ENCODE measurements at places on chromosomes 11 and 22.
A peak's percentile ranks its signal among the peaks of the same experiment; 100 is the strongest.

DNA sequence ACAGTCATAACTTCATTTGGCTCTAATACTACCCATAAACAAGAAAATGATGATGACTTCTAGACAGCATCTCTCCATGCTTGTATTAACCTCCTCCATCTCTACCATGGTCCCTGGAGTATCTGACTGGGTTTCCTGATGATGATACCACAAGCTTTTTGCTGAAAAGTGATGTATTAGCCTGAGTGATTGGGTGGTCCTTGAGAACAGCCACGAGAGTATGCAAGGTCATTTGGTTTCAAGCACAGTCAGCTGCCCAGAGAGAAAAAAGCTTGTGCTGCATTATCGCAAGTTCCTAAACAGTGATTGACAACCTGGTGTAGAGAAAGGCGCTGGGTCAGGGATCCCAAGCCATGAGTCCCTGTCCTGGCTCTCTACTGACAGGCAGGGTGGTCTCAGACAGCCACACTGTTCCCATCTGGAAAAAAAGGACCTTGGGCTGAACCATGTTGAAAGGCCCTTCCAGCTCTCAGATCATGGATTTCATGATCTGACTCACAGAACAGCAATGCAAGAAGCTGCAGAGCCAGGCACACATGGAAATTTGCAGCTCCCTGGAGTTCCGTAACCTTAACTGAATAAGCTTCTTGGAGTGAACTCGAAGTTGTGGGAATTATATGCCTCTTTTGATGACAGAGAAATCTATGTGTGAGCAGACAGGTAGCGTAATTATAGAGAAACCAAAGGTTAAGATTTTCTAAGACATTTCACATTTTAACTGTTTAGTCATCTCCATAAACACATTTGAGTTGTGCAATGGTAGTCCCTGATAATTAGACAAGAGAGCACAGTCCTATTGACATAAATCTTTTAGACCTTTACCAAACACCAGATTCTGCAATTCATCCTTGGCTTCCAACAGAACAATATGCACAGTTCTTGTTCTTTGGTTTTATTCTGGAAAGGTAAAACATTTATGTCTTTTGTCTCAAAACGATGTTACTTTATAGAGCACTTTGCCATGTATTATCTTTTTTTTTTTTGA is 54.1 kb upstream of the UBASH3B start:
- peak; percentile 87 for DNase-seq

DNA sequence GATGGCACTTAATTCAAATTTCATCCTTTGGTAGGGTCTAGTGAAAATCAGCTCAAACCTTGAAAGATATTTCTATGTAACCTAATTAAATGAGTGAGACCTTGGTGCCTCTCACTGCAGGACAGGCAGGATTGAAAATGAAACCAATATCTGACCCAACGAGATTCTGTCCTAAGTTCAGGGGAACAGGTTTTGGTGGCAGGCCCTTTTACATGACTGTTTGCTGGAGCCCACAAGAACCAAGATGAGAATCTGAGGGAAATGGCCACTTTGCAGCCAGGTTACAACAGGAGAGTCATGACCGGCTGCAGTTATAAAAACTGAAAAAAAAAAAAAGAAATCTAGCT is 130.2 kb downstream of the TRIM44 start:
- DNase-seq: no peak

DNA sequence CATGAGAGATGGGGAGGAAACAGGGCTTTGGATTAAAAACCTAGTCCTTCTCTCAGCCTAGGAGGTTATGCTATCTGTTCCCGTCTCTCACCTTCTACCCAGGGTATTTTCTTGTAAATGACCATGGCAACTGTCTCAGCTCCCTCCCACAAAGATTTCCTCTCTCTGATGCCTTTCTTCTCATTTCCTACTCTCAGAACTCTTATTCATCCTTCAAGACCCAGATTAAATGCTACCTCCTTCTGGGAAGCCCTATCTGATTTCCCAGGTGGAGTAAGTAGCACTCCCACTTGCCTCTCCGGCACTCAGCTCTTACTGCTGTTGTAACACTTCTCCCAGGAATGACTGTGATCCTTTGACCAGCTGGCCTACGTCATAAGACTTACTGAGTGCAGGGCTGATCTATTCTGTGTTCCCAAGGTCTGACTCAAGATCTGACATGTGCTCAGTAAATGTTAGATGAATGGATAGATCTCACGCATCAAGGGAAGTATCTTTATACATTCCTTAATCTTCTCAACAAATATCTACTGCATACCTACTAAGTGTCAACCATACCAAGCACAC is 175.0 kb downstream of the TENM4 start:
- DNase-seq: no peak

DNA sequence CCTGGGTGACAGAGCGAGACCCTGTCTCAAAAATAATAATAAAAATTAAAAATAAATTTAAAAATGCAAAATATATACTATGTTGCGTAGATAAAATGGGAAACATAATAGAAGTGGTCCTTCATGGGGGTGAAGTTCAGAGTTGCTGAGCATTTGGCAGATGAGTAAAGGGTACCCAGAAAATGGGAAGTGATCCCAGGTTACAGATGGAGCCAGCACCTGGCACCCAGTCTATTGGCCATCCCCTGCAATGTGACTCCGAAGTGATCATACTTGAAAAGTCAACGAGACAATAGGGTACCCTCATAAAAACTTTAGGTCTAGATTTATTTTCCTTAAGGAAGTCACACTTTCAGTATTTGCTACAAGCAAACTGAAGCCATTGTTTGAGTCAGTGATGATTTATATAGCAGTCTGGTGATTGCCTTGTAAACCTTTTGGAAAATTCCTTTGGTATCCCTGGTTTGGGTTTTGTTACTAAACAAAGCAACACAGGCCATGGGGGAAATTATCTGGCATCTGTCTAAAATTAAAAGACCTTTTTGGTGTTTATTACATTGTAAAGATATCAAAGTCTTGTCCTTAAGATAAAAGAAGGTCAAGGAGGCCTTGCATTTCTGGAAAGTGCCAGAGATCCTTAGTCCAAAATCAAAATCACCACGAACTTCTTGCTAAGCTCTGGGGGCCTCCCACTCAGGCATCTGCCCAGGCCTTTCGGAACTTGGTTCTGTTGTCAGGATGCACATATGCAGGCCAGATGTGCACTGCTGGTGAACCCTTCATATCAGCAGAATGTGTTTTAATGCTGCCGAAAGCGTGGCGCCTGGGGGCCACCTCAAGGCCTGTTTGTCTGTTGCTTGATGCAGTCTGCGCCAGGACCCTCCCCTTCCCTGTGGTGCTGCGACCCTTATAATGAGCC is 4.3 kb downstream of the SMARCB1 start:
- peak; percentile 81 for DNase-seq

DNA sequence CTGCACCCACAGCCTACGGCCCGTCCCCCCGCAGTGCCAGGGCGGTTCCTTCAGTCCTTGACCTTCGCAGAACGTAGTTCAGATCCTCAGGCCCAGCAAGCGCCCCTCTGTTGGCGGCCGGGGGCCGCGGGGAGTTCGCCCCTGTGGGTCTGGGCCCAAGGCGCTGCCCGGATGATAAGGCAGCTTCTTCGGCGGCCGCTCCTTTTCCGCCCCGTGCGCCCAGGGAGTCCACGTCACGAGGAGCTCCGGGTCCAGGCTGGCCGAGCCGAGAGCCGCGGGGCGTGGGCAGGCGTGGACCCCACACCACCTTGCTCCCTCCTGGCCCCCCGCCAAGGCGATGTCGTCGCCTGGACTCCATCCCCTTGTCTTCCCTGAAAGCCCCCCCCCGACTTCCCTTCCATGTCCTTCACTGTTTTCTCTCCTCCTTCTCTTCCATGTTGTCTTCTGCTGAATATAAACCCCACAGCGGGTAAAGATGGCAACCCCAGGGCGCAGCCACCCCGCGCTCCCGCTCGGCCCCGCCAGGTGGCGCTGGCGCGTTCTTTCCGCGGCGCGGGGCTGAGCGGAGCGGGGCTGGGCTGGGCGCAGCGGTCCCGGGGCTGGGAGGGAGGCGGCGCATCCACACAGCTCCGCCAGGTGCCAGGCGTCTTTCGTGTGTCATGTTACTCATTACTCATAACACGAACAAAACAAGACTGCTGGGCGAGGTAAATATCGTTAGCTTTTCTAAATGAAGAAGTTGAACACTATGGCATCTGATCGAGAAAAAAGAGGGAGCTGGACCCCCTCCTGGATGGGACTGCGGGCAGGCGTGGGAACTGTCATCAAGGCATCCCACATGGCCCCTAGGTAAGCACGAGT is 321.0 kb downstream of the NTM start:
- peak; percentile 40 for DNase-seq

- no peak for DNase-seq
These were observed 1285.5 kb downstream of the TBC1D22A start for GRCh38 chr22:48047722-48048500.

- DNase-seq: no peak
These were observed 7.0 kb downstream of the PPM1F start for GRCh38 chr22:21945453-21946261.
